ENCODE measurements at places on chromosomes 11 and 22.

DNA sequence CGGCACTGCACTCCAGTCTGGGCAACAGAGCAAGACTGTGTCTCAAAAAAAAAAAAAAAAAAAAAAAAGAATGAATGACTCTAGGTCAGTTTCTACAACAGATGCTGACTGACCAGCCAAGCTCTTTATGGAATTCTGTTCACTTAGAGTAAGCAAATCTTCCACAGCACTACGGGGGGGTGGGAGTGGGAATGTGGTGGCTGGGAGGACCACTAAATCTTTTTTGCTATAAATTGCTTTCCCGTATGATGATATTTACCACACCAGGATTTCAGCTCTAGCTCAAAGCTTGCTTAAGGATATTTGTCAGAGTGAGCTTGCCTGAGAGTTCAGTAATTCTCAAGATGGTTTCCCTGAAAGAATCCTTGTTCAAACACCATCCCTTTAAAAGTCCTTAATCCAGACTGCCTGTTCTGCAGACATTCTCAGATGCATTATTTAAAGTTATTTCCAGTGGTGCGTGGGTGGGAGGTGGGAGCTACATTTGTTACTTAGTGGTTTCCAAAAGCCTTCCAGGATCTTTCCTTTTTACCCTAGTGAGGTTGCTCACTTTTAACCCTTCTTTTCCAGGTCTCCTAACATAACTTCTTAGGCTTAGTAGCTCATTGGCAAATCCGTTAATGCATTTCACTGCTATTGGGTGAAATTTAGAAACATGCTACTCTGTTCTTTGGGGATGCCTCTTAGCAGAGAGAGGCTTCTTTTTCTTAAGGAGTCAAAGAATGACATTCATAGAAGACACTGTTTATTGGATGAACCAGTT is 65.9 kb downstream of the UBASH3B start:
- DNase-seq, result no peak

GRCh38 chr11:67265633-67266448 is 432 bp upstream of the GRK2 start:
- DNase-seq, result no peak

GRCh38 chr11:28539239-28540030 is 431.2 kb downstream of the METTL15 start:
- no peak for DNase-seq

- no peak for DNase-seq
Measured at GRCh38 chr11:48002561-48002960, 22.2 kb downstream of the PTPRJ start.

DNA sequence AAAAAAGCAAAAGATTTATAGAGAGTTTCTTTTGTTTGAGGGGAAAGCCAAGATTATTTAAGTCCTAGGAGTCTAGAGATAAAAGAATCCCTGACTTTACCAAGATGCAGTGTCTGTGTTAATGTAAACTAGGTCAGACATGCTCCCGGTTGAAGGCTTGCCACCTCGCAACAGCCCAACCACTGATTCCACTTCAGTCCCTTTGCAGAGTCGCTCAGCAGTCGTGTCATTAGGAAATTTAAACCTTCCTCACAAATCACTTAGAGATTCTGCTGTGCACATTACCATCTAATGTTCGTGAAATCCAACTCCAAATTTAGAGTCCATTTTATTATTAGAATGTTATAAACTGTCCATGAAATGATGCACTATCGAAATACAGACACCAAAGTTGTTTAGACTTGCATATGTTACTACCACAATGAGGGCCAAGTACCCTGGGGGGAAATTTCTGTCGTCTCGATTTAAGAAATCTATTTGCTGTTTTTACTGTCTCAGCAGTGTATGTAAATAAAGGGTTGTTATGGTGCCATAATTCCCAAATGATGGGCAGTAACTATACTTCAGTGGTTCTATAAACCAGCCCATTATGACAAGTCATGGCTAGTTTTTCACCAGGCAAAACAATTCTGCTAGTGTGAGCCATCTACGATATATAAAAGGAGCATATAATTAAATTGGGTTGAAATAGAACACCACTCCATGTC is 101.4 kb upstream of the MTNR1B start:
- no peak for DNase-seq
